Occipital lobe (tissue), 3 donors: ENCODE measurements at places on chromosomes 16 and 17. TPM values are rescaled to one million over a fixed set of nuclear protein-coding genes. Genes with fewer than 3 reads are reported as not detected.
A peak's percentile ranks its signal among the peaks of the same experiment; 100 is the strongest.

Gene ENO3
- total RNA-seq, result 2.3 TPM

Gene GSDMA
- not detected for total RNA-seq

Gene HOXB3
- not detected for total RNA-seq

GRCh38 chr16:10103118-10103517 is 79.1 kb downstream of the GRIN2A start:
- no peak for DNase-seq

DNA sequence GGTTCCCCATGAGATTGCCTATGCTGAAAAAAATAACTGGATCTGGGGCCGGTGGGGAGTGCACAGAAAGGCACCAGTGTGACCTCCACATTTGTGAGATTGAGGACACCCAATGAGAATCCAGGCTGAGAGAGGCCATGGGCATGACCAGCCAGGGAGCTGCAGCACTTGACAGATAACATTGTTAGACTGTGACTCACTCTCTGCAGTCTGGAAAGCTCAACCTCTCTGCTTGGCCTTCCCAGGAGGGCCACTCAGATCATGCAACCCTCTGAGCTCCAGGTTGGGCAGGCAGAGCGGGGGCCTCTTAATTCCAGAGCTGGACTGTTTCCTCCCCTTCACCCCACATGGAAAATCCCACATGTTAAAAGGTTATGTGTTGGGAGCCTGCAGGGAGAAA is 30.1 kb downstream of the FZD2 start:
- DNase-seq, result no peak

GRCh38 chr17:28328325-28328724 is 6.9 kb downstream of the IFT20 start:
- DNase-seq, result no peak

DNA sequence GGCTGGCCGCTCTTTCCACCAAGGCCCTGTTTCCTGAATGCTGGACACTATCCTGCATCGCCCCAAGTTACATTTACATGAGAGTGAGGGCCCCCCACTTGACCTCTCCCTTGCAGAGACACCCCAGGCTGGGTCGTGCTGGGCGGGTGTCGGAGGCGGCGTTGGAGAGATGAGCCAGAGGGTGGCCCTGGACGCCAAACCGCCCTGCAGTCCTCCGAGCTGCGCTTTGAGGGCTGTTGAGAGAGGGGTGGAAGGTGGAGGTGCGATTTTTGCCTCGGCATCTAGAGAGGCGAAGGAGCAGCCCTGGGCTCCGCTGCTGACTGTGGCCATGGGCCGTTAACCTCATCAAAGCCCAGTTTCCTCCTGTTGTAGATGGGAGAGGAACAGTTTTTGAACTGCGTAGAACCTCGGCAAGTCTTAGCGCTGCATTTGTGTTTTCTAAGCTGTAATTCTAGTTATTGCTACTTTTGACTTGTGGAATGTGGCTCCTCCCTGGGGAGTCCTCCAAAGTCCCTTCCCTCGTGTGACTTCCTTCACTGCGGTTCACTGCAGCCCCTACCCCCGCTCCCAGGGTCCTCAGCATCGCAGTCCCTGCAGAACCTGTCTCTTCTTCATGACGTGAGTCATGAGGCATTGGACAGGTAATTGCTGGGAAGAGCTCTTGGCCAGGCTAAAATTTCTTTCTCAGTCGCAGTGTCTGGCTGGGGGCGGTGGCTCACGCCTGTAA is 986 bp upstream of the ELOB start:
- peak; percentile 26 for DNase-seq

Gene SOCS7
- 59.4 TPM for total RNA-seq

- DNase-seq, result no peak
These were observed 55.5 kb upstream of the RPL38 start for GRCh38 chr17:74147966-74148365.

Gene EXOC3L1
- total RNA-seq, result 0.47 TPM

DNA sequence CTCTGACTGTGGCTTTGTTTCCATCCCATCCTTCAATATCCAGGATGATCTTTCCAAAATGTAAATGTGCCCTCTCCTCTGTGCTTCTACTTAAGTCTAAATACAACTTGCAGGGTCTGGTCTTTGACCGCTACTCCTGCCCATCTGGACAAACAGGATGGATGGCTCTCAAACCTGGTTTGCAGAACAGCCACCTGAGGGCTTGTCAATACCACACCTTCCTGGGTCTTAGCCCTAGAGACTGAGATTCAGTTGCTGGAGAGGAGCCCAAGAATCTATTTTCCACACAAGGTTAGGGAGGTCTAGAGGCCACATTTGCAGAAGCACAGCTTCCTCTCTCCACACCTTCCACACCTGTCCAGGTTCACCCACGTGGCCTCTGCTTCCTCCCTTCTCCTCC is 1.9 kb upstream of the GRB7 start:
- no peak for DNase-seq

DNA sequence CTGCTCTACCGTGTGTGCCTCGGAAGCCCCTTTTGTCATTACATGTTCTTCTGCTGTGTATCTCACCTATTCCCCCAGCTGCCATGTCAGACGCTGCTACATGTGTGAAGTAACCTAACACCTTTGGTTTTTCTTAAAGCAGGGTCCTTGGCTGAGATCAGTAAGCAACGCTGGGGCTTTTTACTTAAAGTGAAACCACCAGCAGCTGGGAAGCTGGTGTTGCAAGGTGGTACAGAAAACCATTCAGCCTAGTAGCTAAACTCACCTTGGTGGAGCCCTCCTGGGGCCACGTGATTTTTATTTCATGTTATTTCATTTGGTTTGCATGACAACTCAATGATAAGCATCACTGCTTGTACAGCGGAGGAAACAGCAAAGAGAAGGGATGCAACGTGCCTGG is 62.6 kb downstream of the PLCG2 start:
- DNase-seq, result no peak

Gene SMPD3
- total RNA-seq, result 67.2 TPM

- DNase-seq, result peak; percentile 15
These were observed 331.3 kb downstream of the SEC14L1 start for GRCh38 chr17:77471984-77472461.

- no peak for DNase-seq
These were observed 12.4 kb downstream of the WSB1 start for GRCh38 chr17:27306276-27306835.

GRCh38 chr16:678209-678857 is 1.9 kb upstream of the STUB1 start:
- DNase-seq, result no peak

GRCh38 chr16:4360538-4361021 is 9.5 kb upstream of the PAM16 start:
- no peak for DNase-seq

Gene GP1BA
- total RNA-seq, result not detected

- no peak for DNase-seq
These were observed 135.6 kb upstream of the COX10 start for GRCh38 chr17:13933441-13934276.

DNA sequence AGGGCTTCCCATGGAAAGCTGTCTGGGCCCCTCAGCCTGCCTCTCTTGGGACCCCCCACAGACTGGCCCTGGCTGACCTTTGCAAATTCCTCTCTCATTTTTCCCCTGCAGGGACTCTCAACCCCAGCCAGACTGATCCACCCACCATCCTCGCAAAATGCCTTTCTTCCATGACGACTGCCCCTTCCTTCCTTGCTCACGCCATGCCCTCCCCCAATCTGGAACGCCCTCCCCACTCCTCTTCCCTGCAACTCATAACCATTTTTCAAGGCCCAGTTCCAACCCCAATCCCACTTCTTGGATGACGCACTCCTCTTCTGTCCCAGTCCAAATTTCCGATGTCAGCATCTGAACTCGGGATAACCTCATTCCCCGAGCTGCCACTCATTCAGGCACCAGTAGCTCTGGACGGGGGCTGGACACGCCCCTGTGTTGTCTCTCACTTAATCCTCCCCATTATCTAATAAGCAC is 1.3 kb upstream of the DNAI2 start:
- no peak for DNase-seq

DNA sequence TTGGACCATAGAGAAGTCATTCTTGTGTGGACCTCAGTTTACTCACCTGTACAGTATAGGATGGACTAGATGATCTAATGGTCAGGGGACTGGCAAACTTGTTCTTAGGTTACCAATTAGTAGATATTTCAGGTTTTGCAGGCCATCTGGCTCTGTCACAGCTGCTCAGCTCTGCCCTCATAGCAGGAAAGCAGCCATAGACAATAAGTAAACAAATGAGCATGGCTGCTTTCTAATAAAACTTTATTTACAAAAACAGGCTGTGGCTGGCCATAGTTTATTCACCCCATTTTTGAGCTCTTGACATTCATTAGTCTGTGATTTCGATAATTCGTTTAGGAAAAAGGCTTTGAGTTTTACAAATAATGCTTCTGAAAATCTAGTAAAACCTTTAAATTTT is 12.7 kb downstream of the BPTF start:
- no peak for DNase-seq

Gene ZNF75A
- 35.4 TPM for total RNA-seq

Gene TEX19
- not detected for total RNA-seq

DNA sequence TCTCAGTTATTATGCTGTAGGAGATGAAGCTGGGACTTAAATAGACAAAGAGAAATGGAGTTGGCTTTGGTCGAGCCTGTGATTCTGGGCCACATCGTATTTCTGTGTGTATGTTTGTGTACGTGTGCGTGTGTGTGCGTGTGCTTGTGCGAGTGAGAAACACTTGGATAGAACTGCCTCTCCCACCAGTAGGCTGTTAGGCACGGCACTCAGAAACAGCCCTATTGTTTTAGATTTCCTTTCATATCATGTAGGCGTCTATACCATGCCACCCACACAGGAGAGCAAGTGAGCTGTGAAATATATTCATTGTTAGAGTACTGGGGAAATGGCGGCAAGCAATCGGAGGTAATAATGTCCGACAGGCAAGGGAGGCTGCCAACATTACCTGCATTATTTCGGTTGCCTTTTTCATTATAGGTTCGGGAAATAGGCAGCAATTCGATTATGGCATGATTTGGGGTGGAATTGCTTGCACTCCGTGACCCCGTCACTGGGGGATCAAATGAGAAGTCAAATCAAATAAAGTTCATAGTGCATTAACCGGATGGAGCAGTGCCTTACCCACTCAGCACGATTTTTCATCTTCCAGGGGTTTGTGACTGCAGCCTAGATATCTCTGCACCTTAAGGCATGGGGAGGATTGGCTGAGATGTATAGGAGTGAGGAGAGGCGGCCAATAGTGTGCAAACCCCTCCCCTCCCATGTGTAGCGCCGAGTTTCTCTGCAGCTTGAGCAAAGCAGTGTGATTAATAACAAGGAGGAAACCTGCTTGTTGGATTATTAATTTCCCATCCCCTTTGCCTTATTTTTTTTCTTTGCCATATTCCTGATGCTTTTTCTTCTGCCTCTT is 89.6 kb downstream of the RBFOX1 start:
- no peak for DNase-seq

DNA sequence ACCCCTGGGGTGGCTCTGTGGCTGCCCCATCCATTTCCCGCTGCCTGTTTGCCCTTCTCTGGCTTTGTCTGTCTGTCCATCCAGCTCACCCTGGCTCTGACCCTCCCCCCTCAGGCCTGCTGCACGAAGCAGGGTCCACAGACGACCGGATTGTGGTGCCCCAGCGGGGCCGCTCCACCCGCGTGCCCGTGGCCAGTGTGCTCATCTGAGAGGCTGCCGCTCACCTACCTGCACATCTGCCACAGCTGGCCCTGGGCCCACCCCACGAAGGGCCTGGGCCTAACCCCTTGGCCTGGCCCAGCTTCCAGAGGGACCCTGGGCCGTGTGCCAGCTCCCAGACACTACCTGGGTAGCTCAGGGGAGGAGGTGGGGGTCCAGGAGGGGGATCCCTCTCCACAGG is 761 bp upstream of the LAT start:
- DNase-seq, result no peak

DNA sequence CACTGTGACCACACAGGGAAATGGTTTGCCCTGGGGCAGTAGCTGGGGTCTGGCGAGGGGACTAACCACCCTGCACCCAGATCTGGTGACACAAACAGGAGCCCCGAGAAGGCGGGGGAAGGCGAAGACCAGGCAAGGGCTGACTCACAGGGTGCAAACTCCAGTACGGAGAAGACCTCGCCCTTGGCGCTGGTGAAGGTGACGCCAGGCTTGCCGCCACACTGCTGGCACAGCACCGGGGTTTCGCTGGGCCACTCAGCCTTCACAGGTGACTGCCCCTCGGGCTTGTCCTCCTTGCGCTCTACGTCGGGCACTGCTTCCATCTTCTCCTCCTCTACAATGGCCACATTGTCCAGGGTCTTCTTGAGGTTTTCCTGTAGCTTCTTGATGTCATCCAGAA is 11.6 kb downstream of the SPHK1 start:
- DNase-seq, result no peak

DNA sequence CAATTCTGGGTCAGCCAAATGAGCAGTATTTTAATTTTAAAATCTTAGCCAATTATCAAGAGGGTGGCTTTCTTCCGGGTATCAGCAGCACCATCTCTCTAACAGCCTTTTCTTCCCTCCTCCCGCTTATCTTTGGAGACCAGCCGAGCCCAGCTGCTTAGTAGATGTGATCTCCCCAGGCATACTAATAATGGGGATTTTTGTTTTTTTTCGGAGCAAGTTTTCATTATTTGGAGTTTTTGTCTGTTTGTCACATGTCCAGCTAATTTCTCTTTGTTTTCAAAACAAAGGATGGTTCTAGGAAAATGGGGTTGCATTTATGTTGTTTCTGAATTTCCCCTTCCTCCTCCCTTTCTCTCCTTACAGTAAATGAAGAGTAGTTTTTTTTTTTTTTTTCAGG is 170.5 kb upstream of the MPHOSPH6 start:
- DNase-seq, result no peak

- DNase-seq, result no peak
These were observed 4.7 kb downstream of the SERPINF1 start for GRCh38 chr17:1766382-1767135.

Gene ACSF2
- 1.9 TPM for total RNA-seq

- DNase-seq, result no peak
These were observed 68.6 kb downstream of the CCDC182 start for GRCh38 chr17:57676543-57676942.

- no peak for DNase-seq
These were observed 55.3 kb downstream of the SOCS3 start for GRCh38 chr17:78304549-78305037.

DNA sequence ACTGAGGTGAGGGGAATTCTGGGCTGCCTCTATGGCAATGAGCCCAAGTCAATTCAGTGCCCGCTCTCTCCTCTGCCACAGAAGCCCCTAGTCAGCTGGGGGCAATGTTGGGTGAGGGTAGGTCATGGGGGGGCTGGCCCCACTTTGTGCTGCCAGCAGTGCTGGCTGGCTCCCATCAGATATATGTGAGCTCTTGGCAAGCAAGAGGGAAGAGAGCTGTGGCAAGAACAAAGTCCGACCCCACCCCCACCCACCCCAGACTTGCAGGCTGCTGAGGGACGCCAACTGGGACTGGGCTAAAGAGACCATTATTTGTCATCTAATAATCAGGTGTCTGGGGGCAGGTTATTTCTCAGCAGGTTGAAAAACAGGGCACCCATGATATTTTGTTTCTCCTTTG is 89.4 kb downstream of the YPEL2 start:
- DNase-seq, result no peak

Gene SHISA6
- 3.3 TPM for total RNA-seq

GRCh38 chr16:56985288-56985961 is 3.9 kb upstream of the NLRC5 start:
- DNase-seq, result no peak

- no peak for DNase-seq
These were observed 25.1 kb downstream of the AKAP1 start for GRCh38 chr17:57110152-57110542.

Gene AGRP
- total RNA-seq, result not detected

GRCh38 chr16:51326131-51326856 is 175.2 kb upstream of the SALL1 start:
- peak; percentile 4 for DNase-seq
